ENCODE measurements at places on chromosomes 6 and 20. TPM values are rescaled to one million over a fixed set of nuclear protein-coding genes. Genes with fewer than 3 reads are reported as not detected.
A peak's percentile ranks its signal among the peaks of the same experiment; 100 is the strongest.

DNA sequence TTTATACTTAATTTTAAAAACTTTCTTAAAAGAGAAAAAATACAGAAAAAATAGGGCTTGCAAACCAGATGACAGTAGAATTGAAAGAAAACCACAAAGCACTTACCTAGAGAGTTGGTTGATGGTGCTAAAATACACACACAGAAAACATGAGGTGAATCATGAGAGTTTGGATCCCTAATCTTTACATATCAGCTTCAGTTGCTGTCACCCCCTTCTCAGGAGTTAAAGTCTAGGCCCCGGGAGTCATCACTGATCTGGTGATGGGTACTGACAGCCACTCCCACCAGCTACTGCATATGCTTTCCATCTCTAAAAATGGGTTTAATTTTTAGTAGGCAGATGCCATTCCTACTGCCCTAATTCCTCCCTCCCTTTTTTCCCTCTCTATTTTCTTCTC is 16.7 kb downstream of the TSBP1 start:
- H3K27ac ChIP-seq = no peak overlapping the region
- H3K36me3 ChIP-seq = no peaks in the 10 kb centered on the region
- no peaks in the 10 kb centered on the region for H3K4me1 ChIP-seq
- H3K4me3 ChIP-seq = no peak overlapping the region
- DNase-seq = no peak
- no peaks in the 10 kb centered on the region for H3K27me3 ChIP-seq

- no peaks in the 10 kb centered on the region for H3K27me3 ChIP-seq
- H3K27ac ChIP-seq = no peak overlapping the region
- no peak for DNase-seq
- peaks cover 8% of the 10 kb centered on the region for H3K36me3 ChIP-seq
- peaks cover 3% of the 10 kb centered on the region for H3K4me1 ChIP-seq
These were observed 27.8 kb downstream of the FGD2 start for GRCh38 chr6:37033255-37033654.

LRRC1 gene
- total RNA-seq = 12.6 TPM

DNA sequence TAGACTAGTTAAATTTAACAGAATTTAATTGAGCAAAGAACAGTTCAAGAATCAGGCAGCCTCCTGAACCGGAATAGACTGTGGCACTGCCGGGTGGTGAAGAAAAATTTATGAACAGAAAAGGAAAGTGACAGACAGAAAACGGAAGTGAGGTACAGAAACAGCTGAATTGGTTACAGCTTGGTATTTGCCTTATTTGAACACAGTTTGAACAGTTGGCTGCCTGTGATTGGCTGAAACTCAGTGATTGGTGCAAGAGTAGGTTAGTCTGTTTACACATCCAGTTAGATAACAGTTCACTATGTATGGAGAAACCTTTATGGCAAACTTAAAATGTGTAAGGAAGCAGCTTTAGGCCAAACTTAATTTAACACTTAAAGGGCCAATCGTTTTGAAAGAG is 116.0 kb upstream of the CITED2 start:
- H3K4me3 ChIP-seq = no peak overlapping the region
- peaks cover 14% of the 10 kb centered on the region for H3K4me1 ChIP-seq
- no peaks in the 10 kb centered on the region for H3K36me3 ChIP-seq
- no peak for DNase-seq
- no peaks in the 10 kb centered on the region for H3K27me3 ChIP-seq

HLA-DPB1 gene
- 23.9 TPM for total RNA-seq

EMILIN3 gene
- total RNA-seq = 5.8 TPM

OPN5 gene
- total RNA-seq = not detected

GRCh38 chr6:9131616-9132015 is 696.3 kb upstream of the SLC35B3 start:
- no peak overlapping the region for H3K4me3 ChIP-seq
- 0 out of 2 replicates have a peak, but pooled peaks cover 3% of the 10 kb centered on the region for H3K36me3 ChIP-seq
- no peaks in the 10 kb centered on the region for H3K27me3 ChIP-seq
- no peak for DNase-seq
- no peaks in the 10 kb centered on the region for H3K4me1 ChIP-seq
- no peak overlapping the region for H3K27ac ChIP-seq

DNA sequence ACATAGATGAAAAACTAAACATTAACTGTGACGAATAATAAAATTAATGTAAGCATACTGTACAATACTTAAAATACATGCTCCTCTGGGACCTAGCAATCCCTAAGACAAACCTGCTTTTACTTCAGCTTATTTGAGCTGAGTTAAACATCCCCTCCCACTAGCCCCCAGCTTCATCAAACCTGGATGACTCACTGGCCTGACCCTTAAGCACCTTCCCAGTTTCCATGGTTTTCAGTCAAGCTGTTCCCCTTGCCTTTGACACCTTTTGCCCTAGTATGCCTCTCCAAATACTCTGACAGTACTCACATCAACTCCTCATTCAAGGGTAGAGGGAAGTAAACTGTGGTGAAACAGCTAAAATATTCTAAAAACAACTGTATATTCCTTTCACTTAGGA is 4.2 kb downstream of the ELOVL4 start:
- no peak overlapping the region for H3K4me3 ChIP-seq
- H3K27ac ChIP-seq = no peak overlapping the region
- no peak for DNase-seq
- H3K36me3 ChIP-seq = no peaks in the 10 kb centered on the region
- H3K4me1 ChIP-seq = peaks cover 56% of the 10 kb centered on the region

- no peak overlapping the region for H3K27ac ChIP-seq
- no peak overlapping the region for H3K4me3 ChIP-seq
- peaks cover 32% of the 10 kb centered on the region for H3K4me1 ChIP-seq
- peaks cover 17% of the 10 kb centered on the region for H3K36me3 ChIP-seq
- H3K27me3 ChIP-seq = no peaks in the 10 kb centered on the region
These were observed 55.2 kb downstream of the KIF6 start for GRCh38 chr6:39669973-39670342.

DNA sequence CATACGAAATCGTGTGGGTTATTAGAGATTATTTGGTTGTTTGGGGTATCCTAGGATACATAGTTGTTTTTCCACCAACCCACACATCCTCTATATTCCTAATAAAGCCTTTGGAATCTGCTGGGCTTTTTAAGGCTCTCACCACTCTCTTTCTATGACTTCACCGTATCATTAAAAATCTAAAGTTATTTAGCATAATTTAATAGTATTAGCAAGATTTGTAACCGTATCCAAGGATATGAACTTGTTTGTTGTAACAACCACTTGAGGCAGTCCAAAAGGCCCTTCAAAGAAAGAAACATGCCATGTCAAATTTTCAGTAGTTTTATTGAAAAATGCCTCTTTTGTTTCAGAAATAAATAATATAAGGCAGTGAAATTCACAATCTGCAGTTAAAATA is 121.8 kb downstream of the COL12A1 start:
- peaks cover 23% of the 10 kb centered on the region for H3K27me3 ChIP-seq
- H3K4me3 ChIP-seq = 0 out of 2 replicates have a peak overlapping the region, but pooled peaks have one; percentile 71
- DNase-seq = no peak
- H3K36me3 ChIP-seq = no peaks in the 10 kb centered on the region
- H3K27ac ChIP-seq = no peak overlapping the region

EFCAB8 gene
- 0.55 TPM for total RNA-seq

- no peak overlapping the region for H3K27ac ChIP-seq
- H3K36me3 ChIP-seq = no peaks in the 10 kb centered on the region
- H3K27me3 ChIP-seq = no peaks in the 10 kb centered on the region
- H3K4me1 ChIP-seq = peaks cover 8% of the 10 kb centered on the region
These were observed 197.4 kb upstream of the PRSS16 start for GRCh38 chr6:27049863-27050781.

GRCh38 chr6:13914351-13914750 is 10.4 kb upstream of the RNF182 start:
- peaks cover 21% of the 10 kb centered on the region for H3K27me3 ChIP-seq
- no peak for DNase-seq
- no peaks in the 10 kb centered on the region for H3K36me3 ChIP-seq
- peak overlapping the region; percentile 11 for H3K4me3 ChIP-seq
- H3K4me1 ChIP-seq = peaks cover 16% of the 10 kb centered on the region

- H3K4me1 ChIP-seq = peaks cover 20% of the 10 kb centered on the region
- no peaks in the 10 kb centered on the region for H3K27me3 ChIP-seq
- H3K36me3 ChIP-seq = peaks cover 51% of the 10 kb centered on the region
- DNase-seq = no peak
These were observed 1.6 kb downstream of the TRIM27 start for GRCh38 chr6:28922004-28922820.

DNA sequence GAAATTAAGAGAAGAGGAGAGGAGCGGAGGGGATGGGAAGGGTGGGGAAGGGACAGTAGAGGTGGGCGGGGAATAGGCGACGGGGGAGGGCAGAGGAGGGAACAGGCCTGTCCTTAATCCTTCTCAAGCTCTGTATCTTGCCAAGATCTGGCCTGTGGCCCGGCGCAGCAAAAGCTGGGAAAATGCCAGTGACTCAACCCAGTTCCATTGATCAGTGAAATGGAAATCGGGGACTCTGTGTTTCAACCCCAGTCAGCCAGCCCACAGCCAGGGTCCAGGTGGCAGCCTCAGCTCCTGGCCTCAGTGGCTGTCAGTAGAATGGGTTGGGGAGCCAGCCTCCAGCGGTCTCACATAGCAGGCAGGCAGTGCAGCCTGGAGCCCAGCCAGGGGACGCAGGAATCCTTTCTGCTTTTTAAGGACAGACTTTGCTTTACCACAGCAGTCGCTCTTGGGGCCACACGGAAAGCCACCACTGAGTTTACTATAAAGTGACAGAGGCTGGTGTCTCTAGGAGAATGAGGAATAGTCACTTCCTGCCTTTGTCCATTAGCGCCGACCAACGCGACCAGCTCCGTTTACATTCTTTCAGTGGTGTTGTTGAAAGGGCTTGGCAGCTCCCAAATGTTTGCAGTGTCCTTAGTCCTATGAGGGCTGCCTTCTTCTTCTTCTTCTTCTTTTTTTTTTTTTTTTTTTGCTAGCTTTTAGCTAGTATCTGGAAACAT is 128.0 kb downstream of the RIN2 start:
- no peaks in the 10 kb centered on the region for H3K27me3 ChIP-seq
- DNase-seq = peak; percentile 11
- H3K4me3 ChIP-seq = no peak overlapping the region
- no peak overlapping the region for H3K27ac ChIP-seq

GRCh38 chr6:113819169-113819830 is 37.8 kb upstream of the MARCKS start:
- no peak overlapping the region for H3K4me3 ChIP-seq
- no peak for DNase-seq
- no peaks in the 10 kb centered on the region for H3K27me3 ChIP-seq
- H3K4me1 ChIP-seq = no peaks in the 10 kb centered on the region

GRCh38 chr6:90403489-90404381 is 107.1 kb upstream of the BACH2 start:
- H3K4me1 ChIP-seq = peaks cover 28% of the 10 kb centered on the region
- peaks cover 29% of the 10 kb centered on the region for H3K27me3 ChIP-seq
- H3K4me3 ChIP-seq = no peak overlapping the region
- H3K36me3 ChIP-seq = peaks cover 5% of the 10 kb centered on the region
- no peak for DNase-seq

KCNK16 gene
- not detected for total RNA-seq

DNA sequence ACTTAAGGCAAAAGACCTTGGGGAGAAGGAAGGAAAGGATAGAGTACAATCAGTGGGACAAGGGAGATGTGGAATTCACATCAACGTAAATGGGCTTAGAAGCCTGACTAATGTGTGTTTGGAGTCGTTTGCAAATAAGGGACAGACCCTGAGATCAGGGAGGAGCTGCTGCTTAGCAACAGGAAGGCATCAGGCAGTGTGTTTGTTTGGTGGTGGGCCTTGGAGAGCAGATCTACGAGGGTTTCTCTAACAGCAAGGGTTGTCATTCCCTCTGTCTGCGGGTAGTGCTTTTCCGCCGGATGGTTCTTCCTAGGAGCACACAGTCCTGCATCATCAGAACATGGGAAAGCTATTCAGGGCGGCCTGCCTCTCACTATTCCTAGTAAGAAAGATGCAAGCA is 40.4 kb downstream of the C6orf118 start:
- no peak for DNase-seq
- H3K4me3 ChIP-seq = no peak overlapping the region
- no peaks in the 10 kb centered on the region for H3K27me3 ChIP-seq
- no peaks in the 10 kb centered on the region for H3K4me1 ChIP-seq

SEL1L2 gene
- total RNA-seq = 0.37 TPM

ZSCAN23 gene
- total RNA-seq = 9.0 TPM

DNA sequence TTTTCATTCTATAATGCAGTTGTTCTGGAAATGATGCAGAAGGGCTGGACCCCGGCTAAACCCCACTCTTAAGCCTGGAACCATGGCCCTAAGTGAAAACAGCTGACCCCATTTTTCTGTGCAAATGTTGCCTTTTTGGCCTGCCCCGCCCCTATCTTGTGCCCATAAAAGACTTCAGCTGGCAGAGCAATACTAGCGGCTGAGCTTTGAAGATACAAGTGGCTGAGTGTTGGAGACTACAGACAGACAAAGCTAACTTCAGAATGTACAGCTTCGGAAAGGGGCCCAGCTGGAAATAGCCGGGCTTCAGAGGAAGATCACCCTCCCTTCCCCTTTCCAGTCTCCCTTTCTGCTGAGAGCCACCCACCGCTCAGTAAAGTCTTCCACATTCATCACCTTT is 258.6 kb upstream of the SPTLC3 start:
- H3K4me1 ChIP-seq = peaks cover 87% of the 10 kb centered on the region
- no peak for DNase-seq
- H3K4me3 ChIP-seq = no peak overlapping the region
- H3K27me3 ChIP-seq = no peaks in the 10 kb centered on the region

DNA sequence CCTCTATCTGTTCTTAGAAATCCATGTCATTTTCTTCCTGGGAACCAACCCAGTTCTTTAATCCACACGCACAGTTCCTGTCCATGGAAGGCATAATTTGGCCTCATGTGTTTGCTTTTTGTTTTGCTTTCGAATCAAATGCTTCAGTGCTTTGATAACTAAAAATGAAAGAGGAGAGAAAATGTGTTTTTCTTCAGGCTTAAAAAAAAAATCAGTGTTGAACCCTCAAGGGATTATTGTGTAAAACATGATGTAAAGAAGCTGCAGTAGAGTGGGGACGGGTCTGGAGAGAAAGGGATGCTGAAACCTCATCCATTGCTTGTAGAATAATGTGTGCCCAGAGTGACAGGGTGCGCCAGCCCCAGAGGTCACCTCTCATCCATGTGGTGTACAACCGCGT is 197.5 kb upstream of the JARID2 start:
- DNase-seq = no peak
- H3K4me3 ChIP-seq = no peak overlapping the region
- H3K4me1 ChIP-seq = peaks cover 17% of the 10 kb centered on the region
- H3K36me3 ChIP-seq = 0 out of 2 replicates have a peak, but pooled peaks cover 2% of the 10 kb centered on the region
- no peaks in the 10 kb centered on the region for H3K27me3 ChIP-seq
